GM19239 (cell line): ENCODE measurements at places on chromosomes 5 and 9.

DNA sequence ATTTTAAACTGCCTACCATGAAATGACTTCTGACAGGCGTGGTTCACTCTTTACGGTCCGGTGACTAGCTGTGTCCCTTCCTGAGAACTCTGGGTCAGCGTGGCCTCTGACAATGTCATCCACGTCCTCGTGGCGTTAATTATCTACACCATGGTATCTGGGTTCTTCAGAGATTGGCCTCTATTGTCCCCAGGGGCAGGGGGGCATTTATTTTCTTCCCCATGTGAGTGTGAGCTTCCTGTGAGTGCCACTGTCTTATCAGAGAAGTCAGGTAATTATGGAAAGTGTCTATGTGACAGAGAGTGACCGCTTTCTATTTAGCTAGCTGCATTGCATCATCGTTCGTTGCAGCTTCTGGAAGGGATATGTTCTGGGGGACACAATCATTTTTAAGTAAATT lies 77.2 kb downstream of the FBXL7 start:
- no peak for DNase-seq

GRCh38 chr5:122412966-122413365 lies 100.9 kb downstream of the SNCAIP start:
- DNase-seq, result no peak

GRCh38 chr5:159972538-159973362 lies 36.2 kb upstream of the TTC1 start:
- no peak for DNase-seq

- DNase-seq, result no peak
Measured at GRCh38 chr5:140351609-140352334, 5.4 kb upstream of the HBEGF start.

GRCh38 chr5:107672211-107673038 lies 1.7 kb upstream of the EFNA5 start:
- peak; percentile 16 for DNase-seq

GRCh38 chr9:15824310-15824709 lies 271.5 kb downstream of the CCDC171 start:
- no peak for DNase-seq

GRCh38 chr5:33072296-33072695 lies 361.2 kb downstream of the NPR3 start:
- no peak for DNase-seq

DNA sequence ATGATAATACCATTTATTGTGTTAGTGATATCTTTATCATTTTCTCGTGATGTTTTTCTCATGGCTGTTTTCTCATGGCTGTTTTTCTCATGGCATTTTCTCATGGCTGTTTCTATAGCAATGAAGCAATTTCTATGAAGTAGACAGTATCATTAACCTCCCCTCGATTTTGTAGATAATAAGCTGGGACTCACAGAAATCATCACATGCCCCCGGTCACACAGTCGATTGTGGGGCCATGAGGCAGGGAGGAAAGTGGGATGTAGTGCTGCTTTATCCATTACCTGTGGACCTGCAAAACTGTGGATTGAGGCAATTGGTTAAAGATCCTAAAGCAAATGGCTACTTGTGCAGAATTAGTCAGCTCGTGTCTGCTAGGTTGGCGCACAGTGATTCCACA lies 47.3 kb downstream of the TGFBI start:
- no peak for DNase-seq

- no peak for DNase-seq
Measured at GRCh38 chr5:59246145-59246869, 647.2 kb downstream of the PDE4D start.

DNA sequence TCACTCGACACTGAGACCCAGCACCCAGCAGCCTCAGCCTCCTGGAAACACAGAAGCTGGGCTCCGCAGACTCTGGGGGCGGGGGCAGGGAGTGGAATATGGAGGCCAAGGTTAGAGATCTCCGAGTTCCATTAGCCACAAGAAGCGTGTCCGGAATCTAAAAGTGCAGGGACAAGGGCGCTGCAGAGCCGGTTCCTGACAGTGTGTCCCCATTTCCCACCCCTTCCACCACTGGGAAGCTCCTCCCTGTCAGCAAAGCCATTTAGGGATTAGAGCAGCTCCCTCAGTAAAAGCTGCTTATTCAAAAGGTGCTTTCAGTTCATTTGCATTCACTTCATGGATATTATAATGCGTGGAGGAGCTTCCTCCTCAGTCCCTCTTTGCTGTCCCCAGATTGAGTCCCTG lies 74.1 kb upstream of the HSPA9 start:
- no peak for DNase-seq

DNA sequence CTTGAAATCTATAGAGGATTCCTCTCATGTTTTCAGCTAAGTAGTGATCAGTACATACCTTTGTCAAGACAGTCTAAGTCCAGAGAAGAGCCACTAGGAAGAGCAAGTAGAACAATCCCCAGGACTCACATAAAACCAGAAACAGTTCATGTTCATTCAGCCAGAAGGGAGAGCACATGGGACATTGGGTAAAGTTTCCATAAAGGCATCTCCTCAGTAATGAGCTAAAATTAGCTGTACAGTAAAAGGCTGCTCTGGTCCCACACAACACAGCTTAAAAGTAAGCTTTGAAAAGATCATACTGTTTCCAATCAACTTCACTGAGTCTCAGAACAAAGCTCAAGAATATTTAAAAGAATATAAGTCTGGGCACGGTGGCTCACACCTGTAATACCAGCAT lies 32.4 kb downstream of the HOMER1 start:
- DNase-seq, result no peak

GRCh38 chr5:142630927-142631539 lies 54.9 kb downstream of the FGF1 start:
- DNase-seq, result no peak

DNA sequence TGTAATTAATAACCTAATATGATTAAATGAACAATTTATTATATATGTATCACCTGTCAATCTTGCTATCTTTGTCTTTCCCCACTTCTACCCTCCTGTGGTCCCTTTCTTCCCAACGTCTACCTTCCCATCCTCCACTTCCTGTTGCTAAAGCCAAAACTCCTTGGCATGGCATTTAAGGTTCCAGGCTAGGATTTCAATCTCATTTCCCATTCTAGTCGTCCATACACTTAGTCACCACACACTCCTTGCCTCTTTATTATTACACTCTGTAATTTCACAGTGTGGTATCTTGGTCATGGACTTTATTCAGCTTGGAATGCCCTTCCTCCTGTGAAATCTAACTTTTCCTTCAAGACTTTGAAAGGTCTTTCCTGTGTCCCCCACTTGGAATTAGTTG lies 115.3 kb downstream of the SEMA6A start:
- DNase-seq, result no peak

DNA sequence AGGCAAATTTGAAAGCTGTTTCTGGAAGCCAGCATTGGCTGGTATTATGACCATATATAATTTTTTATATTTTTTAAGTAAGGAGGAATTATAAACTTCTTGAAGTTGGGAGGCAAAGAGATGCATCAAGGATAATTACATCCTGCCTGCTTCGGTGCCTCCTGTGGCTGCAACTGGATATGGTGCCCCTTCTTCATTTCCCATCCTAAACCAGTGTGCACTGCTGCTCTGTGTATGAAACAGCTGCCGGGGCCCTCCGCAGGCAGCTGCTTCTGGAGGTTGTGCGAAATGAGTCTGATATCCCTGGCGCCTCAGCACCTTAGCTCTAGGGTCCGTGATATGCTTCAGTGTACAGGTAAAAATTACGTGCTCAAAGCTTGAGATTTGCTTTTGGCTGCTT lies 304.2 kb downstream of the ENC1 start:
- DNase-seq, result no peak

GRCh38 chr9:84136119-84136868 lies 155.7 kb downstream of the RMI1 start:
- DNase-seq, result no peak

DNA sequence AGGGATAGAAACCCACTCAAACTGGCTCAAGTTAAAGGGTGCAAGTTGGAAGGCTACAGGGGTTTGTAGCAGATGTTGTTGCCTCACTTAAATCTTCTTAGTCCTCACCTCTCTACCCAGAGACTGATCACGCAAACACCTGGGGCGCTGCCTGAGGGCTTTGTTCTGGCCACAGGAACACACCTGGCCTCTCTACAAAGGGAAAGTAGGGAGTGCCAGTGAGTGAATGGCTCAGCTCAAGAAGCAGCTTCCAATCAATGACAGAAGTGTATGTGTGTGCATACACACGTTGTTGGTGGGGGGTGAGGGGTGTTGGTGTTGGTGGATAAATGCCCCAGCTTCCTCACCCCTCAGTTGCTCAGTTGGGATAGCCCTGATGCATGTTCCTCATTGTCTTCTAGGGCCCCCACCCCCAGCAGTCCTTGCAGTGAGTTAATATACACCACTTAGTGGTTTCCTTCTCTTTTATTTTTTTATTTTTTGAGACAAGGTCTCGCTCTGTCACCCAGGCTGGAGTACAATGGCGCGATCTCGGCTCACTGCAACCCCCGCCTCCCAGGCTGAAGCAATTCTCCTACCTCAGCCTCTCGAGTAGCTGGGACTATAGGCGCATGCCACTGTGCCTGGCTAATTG lies 30.6 kb upstream of the CTNNA1 start:
- DNase-seq, result no peak

- no peak for DNase-seq
Measured at GRCh38 chr9:134314950-134315715, 11.1 kb upstream of the RXRA start.

- no peak for DNase-seq
Measured at GRCh38 chr9:24487946-24488345, 57.8 kb downstream of the IZUMO3 start.

- DNase-seq, result no peak
Measured at GRCh38 chr5:9124071-9124470, 421.8 kb downstream of the SEMA5A start.

GRCh38 chr5:175707751-175708375 lies 50.0 kb downstream of the HRH2 start:
- DNase-seq, result no peak

DNA sequence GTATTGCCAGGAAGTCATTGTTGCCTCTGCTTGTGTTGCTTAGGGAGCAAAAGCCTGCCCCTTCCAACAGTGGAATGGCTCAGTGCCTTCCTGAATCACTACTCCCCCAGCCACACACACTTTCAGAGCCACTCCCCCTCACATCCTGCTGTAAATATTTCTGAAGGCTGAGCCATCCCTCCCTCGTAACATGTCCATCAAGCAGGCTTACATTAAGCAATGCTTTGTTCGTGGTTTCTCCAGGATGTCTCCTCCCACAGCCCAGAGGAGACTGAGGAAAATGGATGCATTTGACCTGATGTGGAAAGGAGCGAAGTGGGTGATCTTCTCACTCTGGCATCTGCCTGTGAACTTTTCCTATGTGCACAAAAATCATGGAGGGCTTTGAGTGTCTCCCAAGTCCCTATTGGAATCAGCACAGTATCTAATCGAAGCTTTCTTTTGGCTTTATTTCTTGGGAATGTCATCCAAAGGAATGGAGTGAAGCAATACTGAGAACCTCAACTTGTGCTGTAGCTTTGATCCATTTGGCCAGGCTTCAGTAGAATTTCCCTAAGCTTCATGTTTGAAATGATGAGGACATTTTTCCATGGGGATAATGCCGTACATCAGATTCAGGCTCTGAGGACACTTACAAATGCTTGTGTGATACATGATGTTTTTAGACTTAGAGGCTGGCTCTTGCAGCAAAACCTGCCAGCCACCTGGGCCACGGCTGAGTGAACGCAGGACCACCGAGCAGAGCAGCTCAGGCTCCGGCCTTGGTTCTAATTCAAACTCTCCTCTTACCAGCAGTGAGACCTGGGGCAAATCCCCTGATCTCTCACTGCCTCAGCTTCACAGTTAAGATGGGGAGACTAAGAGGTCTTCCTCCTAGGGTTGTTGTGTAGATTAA lies 389.1 kb downstream of the ENC1 start:
- DNase-seq, result no peak

DNA sequence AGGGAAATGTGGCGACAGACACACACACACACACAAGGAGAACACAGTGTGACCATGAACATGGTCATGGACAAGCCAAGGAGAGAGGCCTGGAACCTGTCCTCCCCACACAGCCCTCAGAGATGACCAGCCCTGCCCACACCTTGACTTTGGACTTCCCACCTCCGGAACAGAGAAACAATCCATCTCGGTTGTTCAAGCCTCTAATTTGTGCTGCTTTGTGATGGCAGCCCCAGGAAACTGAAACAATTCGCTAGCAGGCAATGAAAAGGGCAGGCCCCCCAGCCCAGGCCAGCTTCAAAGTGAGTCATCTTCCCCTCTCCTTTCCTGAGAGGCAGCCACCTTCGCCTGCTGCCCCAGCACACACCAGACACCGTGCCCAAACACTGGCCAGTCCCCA lies 47.7 kb downstream of the NSUN2 start:
- no peak for DNase-seq

DNA sequence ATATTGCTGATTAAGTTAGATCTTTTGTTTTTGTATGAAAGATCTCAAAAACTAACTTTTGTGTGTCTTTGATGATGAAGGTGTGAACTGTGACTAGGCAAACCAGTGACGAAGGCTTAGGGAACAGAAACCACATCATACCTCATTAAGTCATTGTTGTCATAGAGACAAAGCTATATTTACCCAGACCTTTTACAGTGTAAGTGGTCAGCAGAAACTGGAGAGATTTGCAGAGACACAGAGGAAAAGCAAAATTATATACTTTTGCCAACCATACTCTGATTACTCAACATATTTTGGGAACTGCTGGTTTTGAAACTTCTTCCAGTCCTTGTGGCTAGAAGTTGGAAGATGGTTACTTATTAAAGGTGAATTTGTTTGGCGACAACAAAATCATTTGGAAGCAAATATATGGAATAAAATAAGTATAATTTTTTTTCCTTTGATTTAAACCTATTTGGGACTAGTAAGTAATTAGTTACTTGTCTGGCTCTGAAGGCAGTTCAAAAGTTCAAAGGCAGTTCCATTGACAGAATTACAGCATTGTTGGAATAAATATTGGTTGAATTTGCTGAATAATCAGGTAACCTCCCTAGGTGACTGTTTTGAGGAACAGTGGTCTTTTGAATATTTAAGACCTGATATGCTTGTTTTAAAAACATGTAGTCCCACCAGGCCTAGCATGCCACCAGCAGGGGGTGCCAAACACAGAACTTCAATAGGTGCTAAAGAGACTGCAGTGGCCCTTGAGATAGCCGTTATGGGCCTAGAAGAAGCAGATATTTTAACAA lies 103.8 kb downstream of the RPS23 start:
- DNase-seq, result peak; percentile 25

DNA sequence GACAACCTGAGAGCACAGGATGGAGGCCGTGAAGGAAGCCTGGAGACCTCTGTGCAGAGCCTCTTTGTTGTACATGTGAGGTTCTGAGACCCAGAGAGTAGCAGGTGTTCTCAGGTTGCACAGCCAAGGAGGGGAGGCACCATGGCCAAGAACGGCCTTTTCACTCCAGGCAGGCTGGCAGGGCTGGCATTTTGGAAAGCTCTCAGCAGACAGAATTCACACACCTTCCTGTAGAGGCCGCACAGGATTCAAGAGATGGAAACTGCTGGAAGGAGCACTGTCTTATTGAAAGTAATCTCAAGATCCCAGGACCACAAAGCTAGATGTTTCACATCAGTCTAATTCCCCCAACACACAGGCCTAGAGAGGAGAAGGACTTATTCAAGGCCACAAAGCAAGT lies 52.8 kb upstream of the XPA start:
- DNase-seq, result no peak

GRCh38 chr9:88184976-88185375 lies 46.7 kb upstream of the SPATA31C2 start:
- no peak for DNase-seq
